RCC 7860 (cell line): ENCODE measurements at places on chromosomes 2 and 18.

DNA sequence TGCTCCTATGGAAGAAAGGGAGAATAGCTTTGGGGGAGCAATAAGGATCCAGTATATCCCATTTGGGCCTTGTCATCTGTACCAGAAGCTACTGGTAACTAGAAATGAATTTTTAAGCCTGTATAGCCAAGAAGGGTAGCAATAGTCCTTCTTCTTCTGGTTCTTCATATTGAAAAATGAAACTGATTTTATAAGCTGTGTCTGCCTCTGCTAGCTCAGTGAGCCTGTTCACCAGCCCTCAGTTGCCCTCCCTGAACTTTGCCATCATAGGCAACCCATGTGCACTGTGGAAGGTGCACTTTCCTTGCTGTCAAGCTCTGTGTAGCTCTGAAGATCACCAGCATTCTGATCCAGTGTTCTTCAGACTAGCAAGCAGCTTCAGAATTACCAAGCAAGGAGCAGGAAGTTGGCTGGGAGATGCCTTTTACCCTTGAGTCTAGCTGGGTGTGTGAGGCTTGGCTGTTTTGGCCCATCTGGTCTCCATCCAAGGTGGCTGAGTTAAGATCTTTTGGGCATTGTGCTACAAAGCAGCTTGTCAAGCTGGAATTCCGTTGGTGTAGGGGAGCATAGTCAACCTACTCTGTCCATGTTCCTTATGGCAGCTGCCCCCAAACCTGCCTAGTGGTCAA is 55.8 kb upstream of the MGAT5 start:
- no peak for DNase-seq

DNA sequence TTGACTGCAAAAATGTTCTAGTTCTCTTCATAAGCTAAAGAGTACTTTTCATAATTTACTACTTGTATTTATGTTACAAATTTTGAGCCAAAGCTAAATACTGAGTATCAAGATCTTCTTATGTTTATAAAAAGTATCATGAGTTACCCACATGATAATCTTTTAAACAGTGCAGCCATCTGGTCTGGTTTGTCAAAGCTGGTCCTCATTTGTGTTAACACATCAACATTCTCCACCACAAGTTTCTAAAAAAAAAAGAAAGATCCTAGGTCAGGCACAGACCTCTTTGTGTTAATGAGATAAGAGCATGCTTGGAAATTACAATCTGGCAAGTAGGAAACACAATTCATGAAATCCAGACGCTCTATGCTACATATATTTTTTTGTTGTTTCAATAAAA is 75.5 kb upstream of the FRZB start:
- DNase-seq = no peak

DNA sequence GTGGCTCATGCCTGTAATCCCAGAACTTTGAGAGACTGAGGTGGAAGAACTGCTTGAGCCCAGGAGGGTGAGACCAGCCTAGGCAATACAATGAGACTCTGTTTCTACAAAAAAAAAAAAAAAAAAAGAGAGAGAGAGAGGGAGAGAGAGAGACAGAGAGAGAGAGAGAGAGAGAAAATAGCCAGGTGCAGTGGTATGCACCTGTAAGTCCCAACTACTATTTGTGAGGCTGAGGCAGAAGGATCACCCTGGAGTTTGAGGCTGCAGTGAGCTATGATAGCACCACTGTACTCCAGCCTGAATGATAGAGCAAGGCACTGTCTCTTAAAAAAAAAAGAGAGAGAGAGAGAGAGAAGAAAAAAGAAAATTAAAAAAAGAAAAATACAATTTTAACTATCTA is 245.7 kb downstream of the CCDC178 start:
- no peak for DNase-seq

DNA sequence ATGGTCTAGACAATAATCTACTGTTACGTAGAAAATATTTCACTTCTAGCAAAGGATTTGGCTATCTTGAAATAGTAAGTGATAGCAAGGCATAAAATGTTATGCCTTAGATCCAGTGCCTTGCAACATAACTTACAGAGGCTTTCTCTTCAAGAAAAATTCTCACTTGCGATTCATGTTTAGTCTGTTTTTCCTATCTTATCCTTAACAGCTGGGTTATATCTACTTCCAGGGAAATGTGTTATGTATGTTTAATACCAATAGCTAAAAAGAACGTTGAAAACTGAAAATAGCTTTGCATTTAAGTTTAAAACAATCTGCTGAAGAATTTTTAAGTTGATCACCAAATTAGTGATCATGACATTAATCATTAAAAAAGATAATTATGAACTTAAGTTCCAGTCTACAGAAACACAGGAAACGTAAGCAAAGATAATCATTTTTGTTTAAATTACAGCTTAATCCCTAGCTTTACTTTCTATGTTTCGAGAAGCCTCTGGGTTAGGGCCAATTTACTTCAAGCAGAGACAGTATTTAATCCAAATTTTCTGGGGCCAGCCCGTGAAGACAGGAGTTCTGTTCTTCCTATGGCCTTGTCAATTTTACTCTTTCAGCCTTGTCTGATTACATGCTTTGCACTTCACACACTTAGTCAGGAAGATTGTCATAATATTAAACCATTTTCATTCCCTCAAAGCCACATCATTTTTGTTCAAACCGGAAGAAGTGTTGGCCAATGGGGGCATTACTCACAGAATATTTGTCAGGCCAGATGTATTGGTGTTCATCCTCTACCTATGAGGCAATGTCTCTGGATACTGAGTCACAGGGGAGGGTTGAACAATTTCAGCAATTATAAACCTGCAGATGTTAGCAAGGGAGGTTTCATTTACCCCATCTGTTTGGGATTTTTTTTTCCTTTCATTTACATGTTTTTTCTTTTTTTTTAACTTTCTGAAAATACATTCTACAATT is 1132.9 kb upstream of the ZEB2 start:
- DNase-seq = peak; percentile 61

GRCh38 chr2:127416506-127417001 is 1.7 kb upstream of the PROC start:
- no peak for DNase-seq

GRCh38 chr2:72806280-72806945 is 19.4 kb downstream of the EXOC6B start:
- DNase-seq = no peak

DNA sequence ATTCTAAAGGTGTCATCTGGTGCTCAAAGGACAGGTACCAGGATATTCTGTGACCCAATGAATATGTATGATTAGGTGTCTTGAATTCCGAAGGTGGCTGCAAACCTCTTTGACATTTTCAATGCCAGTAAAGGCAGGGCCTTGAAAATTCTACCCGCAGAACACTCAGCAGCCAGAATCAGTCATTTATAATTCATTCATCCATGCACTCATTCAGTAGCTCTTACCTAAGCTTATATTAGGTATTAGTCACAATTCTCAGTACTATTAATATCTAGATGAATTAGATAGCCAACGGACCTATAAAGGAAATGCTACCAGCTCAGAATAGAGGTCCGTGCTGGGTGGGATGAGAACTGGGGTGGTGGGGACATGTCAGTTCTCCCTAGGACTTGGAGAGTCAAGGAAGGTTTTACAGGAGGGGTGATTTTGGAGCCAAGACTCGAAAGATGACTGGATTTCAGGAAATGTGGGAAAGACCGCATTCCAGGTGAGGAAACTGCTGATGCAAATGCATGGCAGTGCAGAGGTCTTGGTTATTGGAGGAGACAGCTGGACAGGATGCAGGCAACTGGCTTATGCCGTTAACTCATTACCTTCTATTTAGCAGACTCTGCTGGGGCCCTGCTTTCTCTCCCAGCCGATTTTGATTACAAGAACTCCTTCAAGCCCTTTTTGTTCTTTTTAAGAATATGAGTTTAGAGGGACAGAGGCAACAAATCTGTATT is 7.2 kb downstream of the TRIB2 start:
- DNase-seq = no peak

DNA sequence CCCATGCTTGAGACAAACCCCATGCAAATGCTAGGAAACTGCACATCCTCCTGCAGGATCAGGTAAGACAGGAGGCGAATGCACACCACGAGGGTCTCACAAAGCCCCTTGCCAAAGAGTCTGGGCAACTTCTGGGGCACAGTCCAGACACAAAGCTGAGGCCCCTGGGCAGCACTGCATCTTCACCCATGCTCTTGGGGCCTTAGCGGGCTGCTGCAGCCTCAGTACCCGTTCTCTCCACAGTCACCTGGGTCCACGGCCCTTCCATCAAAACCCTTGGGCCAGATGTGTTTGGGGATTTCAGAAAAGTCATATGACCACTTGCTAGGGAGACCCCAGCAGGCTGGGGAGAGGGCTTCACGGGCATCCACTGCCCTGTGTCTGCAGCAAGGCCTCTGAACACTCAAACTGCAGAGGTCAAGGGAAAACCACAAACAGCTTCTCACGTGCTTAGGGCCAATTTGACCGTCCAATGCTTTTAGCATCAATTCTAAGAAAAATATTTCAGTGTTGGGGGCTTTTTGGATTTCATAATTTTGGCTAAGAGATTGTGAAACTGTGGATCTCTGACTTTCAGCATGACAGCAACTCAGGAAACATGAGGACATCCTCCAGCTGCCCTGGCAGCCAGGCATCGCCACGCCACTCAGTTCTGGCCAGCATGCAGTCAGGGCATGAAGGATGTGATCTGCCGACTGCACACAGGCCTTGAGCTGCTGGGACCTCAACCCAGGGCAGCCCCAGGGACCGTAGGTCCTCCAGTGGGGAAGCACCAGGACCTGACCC is 20.0 kb downstream of the PASK start:
- no peak for DNase-seq

- no peak for DNase-seq
These were observed 37.3 kb upstream of the RNF152 start for GRCh38 chr18:61929881-61930640.

DNA sequence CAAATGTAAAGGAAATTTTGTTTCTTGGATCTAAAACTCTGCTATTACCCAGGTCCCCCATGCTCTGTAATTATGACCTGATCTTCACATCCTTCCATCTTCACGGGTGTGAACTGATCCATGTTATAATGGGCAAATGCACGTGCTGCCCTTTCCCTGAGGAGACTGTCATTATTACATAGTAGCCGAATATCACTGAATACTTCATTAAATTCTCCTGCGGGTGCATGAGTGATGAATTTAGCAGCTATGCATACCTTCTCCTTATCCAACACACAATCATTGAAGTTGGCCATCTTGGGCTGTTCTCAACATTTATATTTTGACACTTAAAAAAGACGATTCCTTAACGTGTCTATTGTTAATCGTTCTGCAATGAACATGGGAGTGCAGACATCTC is 153.4 kb downstream of the BAZ2B start:
- no peak for DNase-seq

DNA sequence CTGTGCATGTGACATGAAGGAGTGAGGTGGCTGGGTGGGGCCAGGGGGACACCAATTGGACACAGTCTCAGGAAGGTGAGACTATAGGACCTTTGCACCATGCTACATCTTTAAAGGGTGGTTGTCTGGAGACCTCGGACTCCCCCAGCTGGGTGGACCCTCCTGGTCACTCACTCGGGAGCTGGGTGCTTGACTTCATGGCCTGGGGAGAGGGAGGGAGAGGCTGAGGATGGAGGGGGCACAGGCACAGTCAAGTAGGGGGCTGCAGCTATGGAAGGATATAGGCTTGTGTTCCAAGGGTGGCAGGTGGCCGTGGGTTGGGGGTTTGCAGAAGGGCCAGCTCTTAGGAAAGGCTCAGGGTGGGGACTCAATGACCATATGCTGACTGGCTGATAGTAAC is 7.1 kb upstream of the CELF4 start:
- DNase-seq = no peak

- DNase-seq = no peak
These were observed 40.7 kb downstream of the TCF7L1 start for GRCh38 chr2:85173909-85174308.

DNA sequence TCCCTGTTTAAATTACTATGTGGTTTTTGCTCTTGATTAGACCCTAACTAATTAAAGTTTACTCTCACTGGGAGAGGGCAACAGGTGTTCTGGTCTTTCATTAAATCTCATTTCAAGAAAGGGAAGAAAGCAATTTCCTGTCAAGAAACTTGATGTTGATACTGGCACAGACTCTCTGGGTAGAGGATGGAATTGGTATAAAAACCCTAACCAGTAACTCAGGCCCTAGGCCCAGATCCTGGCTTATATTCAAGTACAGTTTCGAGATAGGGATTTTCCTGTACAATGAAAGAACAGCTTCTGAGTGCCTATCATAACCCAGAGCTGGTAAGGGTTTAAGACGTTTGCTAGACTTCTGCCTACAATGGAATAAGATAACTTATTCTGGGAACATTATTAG is 61.6 kb upstream of the ACYP2 start:
- DNase-seq = no peak

DNA sequence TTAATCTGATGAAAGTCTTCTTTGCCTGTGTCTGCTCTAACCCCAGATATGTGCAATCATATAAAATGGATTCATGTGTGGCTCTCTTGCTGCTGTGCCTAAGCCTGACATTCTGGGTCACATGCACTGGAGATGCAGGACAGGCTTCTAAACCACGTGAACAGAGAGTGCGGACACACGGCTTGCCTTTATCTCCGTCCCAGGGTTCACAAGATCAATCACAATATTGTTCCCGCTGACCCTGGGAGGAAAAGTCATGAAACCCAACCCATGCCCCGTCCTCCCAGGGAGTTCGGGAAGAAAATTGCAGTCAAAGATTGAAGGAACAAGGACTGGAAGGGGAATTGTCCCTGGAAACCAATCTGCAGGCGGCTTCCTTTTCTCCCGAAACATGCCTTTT is 74.8 kb downstream of the VAPA start:
- no peak for DNase-seq

DNA sequence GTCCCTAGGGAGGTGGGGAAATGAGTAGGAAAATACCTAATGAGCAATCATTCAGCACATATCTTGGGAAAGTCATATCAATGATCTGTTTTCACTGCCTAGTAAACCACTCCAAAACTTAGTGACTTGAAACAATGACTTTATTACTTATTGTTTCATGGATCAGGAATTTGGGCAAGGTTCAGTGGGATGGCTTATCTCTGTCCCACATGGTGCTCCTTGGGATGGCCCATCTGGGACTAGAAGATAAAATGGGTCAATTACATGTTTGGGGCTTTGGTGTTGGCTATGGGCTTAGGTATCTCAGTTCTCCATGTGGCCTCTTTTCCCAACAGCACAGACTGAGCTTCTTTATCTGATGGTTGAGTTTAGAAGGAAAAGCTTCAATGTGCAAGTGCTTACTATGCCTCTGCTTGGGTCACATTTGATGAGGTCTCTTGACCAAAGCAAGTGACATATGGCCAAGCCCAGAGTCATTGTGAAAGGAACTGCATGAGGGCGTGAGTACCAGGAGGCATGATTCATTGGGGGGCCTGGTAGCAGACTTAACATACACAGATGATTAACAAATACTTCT is 218.1 kb upstream of the TNP1 start:
- peak; percentile 29 for DNase-seq

DNA sequence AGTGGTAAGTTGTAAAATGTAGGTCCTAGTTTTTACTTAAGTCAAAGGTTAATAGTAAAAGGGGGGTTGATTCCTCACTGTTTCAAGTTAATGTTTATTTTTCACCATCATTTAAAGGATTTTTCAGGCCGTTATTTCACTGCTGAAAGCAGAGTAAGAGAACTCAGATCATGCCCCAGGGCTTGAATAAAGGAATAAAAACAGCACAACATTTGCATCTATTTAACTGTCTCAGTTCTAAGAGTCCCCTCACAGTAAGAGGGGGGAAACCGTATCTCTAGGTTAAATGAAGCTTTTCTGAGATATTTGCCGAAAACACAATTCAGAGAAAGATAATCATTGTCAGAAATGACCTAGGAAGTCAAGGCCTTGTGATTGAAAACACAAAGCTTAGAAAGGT is 138.2 kb upstream of the KCTD1 start:
- no peak for DNase-seq

- no peak for DNase-seq
These were observed 134.6 kb upstream of the TWIST2 start for GRCh38 chr2:238713198-238713826.

- DNase-seq = no peak
These were observed 563.5 kb upstream of the KLHL29 start for GRCh38 chr2:22821458-22821857.
